ENCODE measurements at places on chromosomes 13 and 19. TPM values are rescaled to one million over a fixed set of nuclear protein-coding genes. Genes with fewer than 3 reads are reported as not detected.
A peak's percentile ranks its signal among the peaks of the same experiment; 100 is the strongest.

Gene ZNF431
- total RNA-seq = 22.7 TPM

Gene DAPK3
- 264 TPM for total RNA-seq

DNA sequence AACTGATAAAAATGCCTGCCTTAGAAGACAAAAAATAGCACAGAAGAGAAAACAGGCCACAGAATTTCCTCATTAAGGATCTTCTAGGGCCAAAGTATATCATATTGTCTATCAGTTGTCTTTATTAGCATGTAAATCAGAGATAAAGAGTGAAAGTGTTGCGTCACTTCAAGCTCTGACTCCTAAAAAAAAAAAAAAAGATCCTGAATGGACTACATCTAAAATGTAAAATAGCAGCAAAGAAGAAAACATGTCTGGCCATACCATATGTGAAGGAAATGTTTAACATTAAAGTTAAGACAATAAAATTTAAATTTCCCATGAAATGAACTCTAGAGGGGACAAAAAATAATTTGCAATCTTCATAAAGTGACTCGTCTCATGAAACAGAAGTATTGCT is 237.4 kb downstream of the PCDH9 start:
- DNase-seq = no peak

DNA sequence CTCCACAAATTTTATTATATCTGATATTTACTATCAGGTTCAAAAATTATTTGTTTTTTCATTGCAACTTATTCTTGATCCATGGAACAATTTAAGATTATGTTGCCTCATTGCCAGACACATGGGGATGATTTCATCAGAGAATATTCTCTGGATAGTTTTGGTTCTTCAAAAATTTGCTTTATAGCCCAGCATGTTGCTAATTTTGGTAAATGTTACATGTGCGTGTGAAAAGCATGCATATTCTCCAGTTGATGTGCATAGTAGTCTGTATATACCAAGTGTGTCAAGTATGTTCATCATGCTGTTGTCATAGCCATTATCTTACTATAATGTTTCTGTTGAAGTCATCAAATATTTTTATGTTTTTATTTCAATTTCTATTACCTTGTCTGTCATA is 122.3 kb downstream of the RFC3 start:
- no peak for DNase-seq

DNA sequence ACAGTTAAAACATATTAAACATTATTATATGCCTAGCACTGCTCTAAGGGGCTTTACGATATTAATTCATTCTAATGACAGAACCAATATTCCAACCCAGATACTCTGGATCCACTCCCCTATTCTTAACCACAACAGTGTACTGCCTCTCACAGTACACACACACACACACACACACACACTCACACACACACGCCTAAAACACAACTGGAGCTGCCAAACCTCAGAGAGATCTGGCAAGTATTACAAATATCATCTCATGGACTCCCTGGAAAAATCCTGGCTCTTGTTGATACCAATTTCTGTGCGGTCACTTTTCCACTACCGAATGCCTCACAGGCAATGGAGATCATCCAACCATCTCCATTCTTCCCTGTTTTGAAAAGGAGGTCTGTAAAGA is 1.3 kb downstream of the ZNF780A start:
- peak; percentile 80 for DNase-seq

- DNase-seq = peak; percentile 42
Measured at GRCh38 chr13:24922387-24922744, 158.4 kb downstream of the RNF17 start.

GRCh38 chr19:33736787-33737186 is 59.9 kb upstream of the KCTD15 start:
- DNase-seq = no peak

GRCh38 chr13:77599351-77599750 is 63.8 kb downstream of the SCEL start:
- no peak for DNase-seq
